Cardiac septum (tissue), 1 donor: ENCODE measurements at places on chromosomes 2 and 18. TPM values are rescaled to one million over a fixed set of nuclear protein-coding genes. Genes with fewer than 3 reads are reported as not detected.
A peak's percentile ranks its signal among the peaks of the same experiment; 100 is the strongest.

DNA sequence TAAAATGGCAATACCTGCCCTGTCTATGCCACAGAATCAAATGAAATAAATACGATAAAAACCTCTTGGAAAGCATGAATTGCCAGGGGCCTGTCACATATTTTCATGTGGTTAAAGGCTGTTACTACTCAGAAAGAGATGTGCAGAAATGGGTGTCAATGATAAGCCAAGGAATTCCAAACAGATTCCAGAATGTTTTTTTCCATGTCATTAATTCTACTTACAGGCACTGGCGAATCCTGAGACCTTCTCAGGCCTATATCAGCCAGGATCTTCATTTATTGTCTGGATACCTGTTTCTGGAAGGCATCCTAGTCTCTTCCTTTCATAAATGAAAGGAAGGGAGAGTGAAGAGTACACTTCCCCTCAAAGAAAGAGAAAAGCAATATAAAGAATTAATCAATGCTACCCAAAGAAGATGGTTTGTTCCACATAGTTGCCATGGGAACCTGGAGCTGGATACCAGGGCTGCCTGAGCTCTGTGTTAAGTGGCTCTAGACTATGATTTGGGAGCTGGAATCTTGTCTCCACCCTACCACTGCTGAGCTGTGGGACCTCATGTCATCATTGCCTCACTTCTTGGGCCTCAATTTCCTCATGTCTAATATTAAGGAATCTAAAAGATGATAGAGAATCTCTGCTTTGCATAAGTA is 335.1 kb upstream of the SKOR2 start:
- DNase-seq = no peak

GRCh38 chr18:32803568-32803967 is 30.7 kb upstream of the KLHL14 start:
- no peak for DNase-seq

- DNase-seq = no peak
Observed at GRCh38 chr2:29065068-29065811, 9.1 kb downstream of the PCARE start.

- DNase-seq = no peak
Observed at GRCh38 chr2:196074631-196075030, 6.0 kb upstream of the DNAH7 start.

DNA sequence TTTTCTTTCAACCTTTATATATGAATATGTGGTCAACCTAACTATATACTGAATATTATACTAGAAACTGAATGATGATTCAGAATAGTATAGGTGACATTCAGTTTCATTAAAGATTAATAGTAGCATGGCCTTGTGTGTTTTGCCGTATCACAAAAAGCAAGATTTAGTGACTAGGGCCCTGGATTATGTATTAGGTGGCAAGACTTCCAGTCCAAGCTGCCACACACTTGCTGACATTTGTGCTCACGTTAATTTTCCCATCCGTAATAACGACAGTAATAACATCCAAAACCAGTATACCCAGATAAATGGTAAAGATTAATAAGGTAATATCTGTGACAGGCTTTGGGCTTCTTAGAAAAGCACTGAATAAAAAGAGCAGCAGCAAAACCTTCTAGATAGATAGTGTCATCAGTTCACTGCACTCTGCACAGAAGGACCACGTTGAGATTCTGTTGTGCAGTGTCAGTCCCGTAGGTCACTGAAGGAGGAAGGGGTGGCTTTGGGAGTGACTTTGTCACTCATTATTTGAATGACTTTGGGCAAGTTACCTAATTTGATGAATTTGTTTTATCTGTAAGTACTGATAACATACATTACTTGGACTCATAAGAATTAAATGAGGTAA is 451.7 kb downstream of the PTPRM start:
- no peak for DNase-seq

DNA sequence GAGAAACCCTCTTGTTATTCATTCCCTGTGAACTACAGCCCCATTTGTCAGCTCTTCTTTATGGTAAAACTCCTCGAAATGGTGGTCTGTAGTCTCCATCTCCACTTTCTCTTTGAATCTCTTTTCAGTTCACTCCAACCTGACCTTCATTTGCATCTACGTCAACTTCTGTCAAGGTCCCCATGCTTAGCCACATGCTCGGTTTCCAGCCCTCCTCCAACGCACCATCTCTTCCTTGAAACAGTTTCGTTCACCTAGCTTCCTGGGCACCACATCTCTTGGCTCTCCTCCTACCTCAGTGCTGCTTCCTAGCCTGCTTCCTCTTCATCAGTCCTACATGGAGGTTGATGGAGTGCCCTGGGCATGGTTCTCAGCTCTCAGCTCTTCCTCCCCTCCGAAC is 81.1 kb upstream of the AFF3 start:
- DNase-seq = no peak

DNA sequence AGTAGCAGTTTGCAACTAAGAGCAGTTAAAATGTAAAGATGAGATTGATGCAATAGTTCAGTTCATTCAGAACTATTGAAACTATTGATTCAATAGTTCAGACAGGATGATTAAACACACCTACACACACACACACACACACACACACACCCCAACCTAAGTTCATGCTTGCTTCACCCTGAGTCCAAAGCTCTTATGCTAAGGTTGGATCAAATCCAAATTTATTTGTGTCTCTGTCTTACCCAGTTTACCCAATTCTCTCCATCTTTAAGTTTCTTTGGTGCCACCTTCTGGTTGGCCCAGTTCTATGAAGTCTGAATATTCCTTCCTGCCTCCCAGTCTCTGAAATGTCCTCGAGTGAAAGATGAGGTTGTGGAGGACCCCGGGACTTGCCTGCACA is 5.1 kb downstream of the SERPINB8 start:
- no peak for DNase-seq

DNA sequence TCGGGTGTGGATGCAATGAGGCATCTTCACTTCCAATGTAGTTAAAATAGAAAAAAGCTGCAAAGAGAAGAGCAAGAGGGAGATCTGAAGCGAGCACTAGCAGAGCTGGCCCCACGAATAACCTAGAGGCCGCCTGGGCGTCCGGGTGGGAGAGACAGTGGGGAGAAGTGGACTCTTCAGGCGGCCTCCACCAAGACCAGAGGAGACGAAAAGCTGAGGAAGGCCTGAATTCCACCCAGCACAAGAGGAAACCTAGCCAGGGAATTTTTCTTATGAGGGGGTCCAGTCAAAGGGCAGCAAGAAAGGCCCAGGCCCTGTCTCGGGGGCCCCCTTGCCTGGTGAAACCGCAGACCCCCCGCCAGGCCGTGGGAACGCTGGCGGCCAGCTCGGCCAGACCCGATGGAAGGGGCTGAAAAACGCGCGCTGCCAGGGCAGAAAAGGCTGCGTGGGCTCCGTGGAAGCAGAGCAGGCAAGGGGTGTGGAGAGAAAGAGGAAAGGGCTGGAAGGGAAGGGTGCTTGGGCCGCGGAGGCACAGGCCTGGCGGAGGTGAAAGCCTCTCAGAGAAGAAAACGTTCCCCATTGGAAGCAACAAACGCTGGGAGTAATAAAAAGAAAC is 69.2 kb downstream of the KCTD1 start:
- DNase-seq = no peak

- DNase-seq = no peak
Observed at GRCh38 chr2:69514406-69514805, 77.2 kb upstream of the NFU1 start.

- DNase-seq = no peak
Observed at GRCh38 chr2:38499548-38500282, 103.0 kb downstream of the HNRNPLL start.

DNA sequence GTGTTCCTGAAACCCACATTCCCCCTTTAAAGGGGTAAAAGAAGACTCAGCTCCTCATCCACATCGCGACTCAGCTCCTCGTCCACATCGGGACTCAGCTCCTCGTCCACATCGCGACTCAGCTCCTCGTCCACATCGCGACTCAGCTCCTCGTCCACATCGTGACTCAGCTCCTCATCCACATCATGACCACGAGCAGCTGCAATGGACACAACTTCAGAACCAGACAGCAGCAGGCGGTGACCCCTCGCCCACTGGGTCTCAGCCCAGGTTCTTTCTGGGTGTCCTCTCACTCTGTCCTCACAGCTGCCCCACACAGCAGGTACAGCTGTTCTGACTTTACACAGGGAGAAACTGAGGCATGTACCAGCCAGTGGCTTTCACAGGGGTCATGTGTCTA is 163.5 kb upstream of the SALL3 start:
- DNase-seq = peak; percentile 70

DNA sequence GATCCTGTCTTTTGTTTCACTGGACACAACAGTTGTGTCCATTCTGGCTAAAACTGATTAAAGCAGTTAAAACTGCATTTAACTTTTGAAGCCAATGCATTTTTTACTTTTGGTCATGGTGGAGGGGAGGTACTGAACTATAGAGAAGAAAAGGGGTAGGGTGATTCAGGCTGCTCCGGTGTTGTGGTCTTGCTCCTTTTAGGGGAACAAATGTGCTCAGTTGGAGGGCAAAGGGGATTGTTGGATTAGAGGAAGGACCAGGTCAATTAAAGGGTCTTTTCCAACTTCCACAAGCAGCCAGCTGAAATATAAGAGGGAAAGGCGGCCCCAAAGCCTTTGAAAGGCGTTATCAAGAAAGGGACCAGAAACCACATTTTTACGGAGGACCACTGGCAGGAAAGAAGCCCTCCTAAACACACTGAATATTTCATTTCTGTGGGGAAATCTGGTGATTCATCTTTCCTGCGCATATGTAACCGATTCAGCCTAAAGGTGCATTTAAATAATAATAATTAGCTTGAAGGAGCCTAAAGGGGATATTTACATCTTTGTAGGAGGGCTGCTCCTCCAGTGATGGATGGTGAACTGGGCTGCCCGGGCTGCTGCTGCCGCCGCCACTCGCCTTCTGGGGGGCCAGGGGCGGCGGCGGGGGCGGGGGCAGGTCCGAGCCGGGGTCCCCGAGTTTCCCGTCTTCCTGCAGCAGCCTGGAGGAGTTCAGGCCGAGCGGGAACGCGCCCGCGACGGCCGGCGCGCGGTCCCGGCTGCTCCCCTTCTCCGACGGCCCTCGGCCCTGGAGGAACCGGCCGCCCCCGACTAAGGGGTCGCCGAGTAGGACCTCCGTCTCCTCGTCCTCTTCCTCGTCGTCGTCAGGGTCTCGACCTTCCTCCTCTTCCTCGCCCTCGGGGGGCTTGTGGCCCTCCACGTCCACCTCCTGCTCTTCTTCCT is 5.2 kb downstream of the SKOR2 start:
- no peak for DNase-seq

DNA sequence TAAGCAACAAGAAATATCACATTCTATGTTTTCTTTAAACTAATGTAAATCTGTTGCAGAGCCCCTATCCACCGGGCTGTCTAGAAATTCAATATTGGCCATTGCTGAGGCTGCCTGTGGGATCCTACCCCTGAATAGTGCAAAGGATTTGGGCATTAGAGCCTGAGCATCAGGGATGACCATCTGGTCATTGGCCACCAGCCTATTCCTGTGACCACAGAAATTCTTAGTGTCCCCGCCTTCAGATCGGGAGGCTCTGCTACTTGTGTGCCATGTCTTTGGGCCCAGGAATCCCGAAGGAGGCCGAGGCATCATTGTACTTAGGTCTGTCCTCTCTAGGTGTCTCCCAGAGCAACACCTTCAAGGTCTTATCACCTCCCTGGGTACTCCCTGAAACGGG is 73.8 kb downstream of the HRH4 start:
- DNase-seq = no peak

- no peak for DNase-seq
Observed at GRCh38 chr18:49464718-49465598, 4.5 kb upstream of the DYM start.

GRCh38 chr2:152815634-152816257 is 97.3 kb downstream of the ARL6IP6 start:
- DNase-seq = no peak

DNA sequence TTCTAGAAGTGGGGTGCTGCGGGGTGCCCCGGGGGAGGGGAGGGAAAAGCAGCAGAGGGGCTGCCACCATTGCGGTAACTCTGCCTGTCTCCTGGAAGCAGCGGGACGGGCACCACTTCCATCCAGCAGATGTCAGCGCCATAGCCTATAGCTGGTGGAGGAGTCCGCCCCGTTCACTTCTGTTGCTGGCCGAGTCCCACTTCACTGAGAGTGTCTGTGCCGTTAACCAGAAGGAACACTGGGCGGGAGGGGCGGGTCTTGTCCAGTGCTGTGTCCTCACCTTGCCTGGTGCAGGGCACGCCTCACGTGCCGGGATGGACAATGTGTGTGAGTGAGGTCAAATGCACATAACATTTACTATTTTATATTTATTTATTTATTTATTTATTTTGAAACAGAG is 19.3 kb upstream of the ODC1 start:
- DNase-seq = peak; percentile 71

- DNase-seq = no peak
Observed at GRCh38 chr18:2237706-2238105, 333.6 kb downstream of the METTL4 start.

The CDH19 gene
- 14.8 TPM for total RNA-seq

The MZT2A gene
- total RNA-seq = 79.3 TPM

The PROKR1 gene
- 0.08 TPM for total RNA-seq

The RPS27A gene
- 395 TPM for total RNA-seq

The CCDC74B gene
- 0.81 TPM for total RNA-seq

The TMEM163 gene
- total RNA-seq = 0.38 TPM

The MREG gene
- total RNA-seq = 0.32 TPM

The DUSP11 gene
- total RNA-seq = 10.9 TPM
